ENCODE measurements at places on chromosomes 5 and 9.
A peak's percentile ranks its signal among the peaks of the same experiment; 100 is the strongest.

DNA sequence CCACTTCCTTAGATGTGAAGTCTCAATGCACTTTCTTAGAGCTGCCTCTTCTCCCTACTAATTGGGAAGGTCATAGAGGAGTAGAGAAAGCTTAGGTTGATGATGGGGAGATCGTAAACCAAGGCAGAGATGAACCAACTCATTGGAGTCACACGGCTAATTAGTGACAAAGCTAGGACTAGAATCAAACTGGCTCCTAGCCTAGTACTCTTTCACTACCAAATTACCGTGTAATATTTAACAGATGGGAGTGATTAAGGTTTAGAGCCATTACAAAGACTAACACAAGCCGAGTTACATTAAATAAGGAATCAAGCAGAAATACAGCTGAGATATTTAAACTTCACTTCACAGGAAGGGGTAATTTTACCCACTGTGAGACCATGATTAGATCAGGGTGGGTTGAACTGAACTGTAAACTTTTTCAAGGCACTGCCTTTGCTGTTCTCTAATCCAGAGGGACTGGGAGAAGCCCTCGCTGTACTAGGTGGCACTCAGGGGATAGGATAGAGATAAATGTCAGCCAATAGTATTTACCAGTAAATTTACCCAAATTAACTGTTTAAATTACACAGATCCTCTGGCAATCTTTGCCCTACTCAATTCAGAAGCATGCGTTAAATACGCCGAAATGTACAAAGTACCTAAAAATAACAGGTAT lies 166.4 kb upstream of the PIK3R1 start:
- peak; percentile 60 for DNase-seq

DNA sequence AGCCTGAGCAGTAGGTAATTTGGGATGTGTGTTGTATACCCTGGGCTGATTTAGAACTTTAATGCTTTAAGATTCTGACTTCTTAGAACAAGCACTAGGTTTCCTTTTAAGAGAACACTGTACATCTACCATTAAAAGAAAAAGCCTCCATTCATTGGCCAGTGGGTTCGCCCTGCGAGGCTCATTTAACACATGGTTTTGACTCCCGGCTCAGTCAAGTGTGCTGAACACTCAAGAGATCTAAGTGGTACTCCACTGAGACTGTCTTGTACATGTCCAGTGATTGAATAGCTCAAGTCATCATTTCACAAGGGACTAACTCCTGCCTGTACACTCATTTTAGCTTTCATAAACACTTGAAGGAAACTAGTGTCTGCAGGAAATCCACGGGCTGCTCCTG lies 3.9 kb downstream of the FUBP3 start:
- no peak for DNase-seq

GRCh38 chr5:42905827-42906226 lies 94.1 kb upstream of the SELENOP start:
- DNase-seq: no peak

- no peak for DNase-seq
Measured at GRCh38 chr9:127926906-127927200, 3.7 kb downstream of the PIP5KL1 start.

DNA sequence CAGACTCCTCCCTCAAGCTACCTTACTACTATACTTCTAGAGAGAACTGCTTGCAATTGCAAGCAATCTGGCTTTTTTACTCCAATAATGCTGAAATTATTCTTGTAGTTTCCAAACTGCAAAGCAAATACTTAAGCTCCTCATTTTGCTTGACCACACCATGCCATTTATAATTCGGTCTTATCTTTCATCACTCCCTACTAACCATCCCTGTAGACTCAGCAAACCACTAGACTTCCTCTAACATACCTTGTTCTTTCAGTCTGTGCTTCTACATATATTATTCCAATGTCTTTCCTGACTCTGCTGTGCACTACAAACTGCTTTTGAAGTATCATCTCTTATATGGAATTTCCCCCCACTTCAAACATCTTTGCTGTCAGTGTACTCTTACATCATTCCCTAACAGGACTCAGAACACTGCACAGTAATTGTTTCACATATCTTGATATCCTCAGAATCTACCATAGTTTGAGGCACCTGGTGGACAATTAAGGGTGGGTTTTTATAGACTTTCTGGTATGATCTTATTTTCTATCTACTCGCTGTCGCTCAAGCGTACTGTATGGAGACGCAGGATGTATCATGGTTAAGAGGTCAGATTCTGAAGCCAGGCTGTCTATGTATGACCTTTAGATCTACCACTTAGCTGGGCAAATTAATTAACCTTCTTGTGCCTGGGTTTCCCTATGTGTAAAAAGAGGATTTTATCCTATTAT lies 2.8 kb downstream of the IL6ST start:
- no peak for DNase-seq

DNA sequence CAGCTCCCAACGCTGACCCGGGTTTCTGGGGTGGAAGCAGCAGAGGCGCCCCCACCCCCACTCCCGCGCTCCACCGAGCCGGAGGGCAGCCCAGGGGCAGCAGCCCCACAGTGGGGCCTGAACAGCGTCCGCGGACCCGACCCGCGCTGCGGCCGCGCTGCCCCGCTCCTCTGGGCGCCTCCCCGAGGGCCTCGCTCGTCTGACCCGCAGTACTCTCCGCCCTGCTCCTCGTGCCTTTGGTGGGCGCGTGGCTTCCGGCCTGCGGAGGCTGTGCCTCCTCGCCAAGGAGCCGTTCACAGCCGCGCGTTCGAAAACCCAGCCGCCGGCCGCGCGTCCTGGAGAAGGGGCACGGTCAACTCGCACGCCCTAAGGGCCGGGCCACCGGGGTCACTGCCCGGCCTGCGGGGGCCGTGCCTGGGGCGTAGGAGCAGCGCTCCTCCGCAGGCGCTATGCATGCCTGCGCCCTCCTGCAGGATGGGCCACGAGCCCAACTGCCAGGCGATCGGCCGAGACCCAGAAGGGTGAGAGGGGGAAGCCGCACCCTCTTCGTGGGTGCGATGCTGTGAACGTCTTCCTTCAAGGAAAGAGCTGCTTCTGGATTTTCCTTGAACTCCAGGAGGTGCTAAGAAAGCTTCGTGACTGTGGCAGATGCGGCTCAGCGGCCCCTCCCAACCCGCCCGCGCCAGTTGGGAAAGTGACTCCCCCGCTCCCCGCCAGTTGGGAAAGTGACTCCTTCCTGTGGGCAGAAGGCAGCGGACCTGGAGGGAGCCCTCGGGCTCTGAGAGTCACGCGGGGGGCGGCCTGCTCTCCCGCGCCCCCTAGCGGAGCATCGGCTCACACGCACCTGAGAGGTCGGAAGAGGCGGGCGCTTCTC lies 82.7 kb downstream of the HSD17B3 start:
- no peak for DNase-seq

DNA sequence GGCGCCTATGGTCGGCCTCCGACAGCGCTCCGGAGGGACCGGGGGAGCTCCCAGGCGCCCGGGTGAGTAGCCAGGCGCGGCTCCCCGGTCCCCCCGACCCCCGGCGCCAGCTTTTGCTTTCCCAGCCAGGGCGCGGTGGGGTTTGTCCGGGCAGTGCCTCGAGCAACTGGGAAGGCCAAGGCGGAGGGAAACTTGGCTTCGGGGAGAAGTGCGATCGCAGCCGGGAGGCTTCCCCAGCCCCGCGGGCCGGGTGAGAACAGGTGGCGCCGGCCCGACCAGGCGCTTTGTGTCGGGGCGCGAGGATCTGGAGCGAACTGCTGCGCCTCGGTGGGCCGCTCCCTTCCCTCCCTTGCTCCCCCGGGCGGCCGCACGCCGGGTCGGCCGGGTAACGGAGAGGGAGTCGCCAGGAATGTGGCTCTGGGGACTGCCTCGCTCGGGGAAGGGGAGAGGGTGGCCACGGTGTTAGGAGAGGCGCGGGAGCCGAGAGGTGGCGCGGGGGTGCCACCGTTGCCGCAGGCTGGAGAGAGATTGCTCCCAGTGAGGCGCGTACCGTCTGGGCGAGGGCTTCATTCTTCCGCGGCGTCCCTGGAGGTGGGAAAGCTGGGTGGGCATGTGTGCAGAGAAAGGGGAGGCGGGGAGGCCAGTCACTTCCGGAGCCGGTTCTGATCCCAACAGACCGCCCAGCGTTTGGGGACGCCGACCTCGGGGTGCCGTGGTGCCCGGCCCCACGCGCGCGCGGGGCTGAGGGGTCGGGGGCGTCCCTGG lies 561 bp downstream of the DAPK1 start:
- DNase-seq: peak; percentile 30

DNA sequence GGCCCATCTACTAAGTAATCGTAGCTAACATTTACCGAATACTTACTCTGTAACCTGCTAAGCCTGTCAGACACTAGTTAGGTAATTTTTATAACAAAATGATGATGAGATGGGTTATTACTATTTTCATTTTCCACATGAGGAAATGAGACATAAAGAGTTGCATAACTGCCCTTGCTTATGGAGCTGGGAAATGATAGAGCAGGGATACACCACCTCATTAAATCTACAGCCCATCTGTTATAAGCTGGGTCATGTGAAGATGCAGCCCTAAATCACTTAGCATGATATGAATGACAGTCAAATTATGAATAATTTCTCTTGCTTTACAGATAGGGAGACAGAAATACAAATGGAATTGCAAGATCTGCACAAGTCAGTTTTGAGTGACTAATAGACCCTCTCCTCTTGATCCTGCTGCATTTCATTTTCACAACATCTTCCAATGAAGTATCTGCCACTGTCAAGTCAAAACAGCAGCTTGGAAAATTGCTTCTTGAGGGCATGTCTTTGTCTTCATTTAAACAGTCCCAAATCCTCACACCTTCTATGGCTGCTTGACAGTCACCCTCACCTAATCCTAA lies 364.7 kb downstream of the PRELID2 start:
- no peak for DNase-seq

DNA sequence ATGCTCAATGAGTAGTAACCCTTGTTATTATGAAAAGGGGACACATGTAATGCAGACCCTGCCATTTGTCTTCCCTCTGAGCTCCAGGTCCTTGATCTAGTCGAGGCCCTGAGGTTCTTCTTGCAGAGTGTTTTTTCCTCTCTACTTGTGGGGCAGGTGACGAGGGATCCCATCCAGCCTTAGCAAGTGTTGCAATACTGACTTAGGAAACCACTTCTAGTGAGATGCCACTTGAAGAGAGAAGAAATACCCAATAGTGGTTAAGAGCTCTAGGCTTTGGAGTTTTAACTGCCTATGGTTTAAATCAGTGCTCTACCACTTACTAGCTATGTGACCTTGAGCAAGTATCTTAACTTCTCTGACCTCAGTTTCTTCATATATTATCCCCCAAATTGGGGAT lies 10.2 kb downstream of the PPARGC1B start:
- no peak for DNase-seq

- peak; percentile 5 for DNase-seq
Measured at GRCh38 chr5:160333721-160334120, 21.4 kb upstream of the CCNJL start.

DNA sequence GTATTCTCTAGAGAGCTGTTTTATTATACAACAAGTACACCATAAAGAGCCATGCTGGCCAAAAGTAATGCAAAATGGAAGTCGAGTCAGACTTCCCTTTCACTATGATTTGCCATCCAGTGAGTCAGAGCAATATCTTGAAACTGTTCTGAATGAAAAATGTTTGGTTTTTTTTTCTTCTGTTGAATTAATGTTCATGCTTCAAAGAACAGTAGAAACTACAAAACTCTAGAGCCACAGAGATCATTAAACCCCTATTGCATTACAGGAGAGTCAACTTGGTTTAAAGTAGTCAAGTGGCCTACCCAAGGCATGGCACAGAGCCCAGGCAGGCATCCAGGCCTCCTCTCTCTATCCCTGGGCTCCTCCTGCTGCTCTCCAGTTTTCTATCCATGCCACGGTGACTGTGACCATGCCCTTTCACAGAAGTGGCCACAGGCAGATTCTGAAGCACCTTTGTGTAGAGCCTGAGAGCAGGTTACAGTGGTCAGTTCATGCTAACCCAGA lies 358.9 kb downstream of the DEPDC1B start:
- DNase-seq: peak; percentile 38

DNA sequence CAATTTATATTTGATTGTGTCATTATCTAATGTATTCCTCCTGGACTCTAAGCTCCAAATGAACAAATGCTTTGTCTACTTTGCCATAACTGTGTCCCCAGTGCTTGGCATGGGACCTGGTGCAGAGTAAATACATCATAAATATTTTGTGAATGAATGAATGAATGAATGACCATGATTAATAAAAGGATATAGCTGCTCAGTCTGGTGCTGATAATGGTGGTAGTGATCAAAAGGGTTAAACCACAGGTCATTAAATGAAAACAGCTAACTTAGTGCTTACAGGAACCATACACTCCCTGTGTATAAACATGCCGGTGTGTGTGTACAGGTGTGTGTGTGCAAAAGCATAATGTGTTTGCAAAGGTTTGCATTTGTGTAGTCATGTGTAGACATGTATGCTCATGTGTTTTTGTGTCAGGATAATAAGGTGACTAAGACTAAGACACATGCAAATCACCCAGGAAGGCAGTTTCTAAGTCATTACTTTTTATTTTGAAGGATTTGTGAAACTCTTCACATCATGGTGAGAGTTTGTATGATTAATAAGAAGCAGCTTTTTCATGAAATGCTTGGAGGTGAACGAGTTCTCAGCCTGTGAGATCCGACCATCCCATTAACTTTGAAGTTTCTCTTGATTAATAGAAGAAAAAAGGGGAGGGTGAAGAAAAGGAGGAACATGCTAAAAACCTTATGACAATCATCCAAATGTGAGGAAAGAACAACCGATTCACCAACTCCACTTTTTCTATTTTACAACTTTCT lies 24.6 kb downstream of the SPARC start:
- DNase-seq: no peak

- no peak for DNase-seq
Measured at GRCh38 chr5:32419791-32420190, 24.7 kb downstream of the ZFR start.

DNA sequence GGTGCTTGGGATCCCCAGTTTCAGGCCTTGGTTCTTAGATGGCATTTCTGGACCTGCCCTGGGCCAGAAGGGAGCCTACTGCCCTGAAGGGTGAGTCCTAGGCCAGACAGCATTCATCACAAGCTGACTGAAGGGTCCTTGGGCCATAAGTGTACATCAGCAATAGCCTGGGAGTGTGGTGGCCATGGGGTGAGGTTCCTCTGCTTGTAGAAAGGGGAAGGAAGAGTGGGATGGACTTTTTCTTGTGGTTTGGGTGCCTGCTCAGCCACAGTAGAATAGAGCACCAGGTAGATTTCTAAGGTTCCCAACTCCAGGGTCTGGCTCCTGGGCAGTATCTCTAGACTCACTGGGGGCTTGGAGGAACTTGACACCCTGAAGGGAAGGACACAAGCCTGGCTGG lies 95.2 kb upstream of the PHF24 start:
- DNase-seq: no peak

- DNase-seq: no peak
Measured at GRCh38 chr9:88237991-88238571, 99.8 kb upstream of the SPATA31C2 start.
